ENCODE measurements at places on chromosomes 5 and 9. TPM values are rescaled to one million over a fixed set of nuclear protein-coding genes. Genes with fewer than 3 reads are reported as not detected.

The CDX1 gene
- 0.36 TPM for total RNA-seq

The FAM81B gene
- not detected for total RNA-seq

GRCh38 chr5:139453683-139454567 lies 8.6 kb downstream of the ECSCR start:
- peak; percentile 44 for DNase-seq

DNA sequence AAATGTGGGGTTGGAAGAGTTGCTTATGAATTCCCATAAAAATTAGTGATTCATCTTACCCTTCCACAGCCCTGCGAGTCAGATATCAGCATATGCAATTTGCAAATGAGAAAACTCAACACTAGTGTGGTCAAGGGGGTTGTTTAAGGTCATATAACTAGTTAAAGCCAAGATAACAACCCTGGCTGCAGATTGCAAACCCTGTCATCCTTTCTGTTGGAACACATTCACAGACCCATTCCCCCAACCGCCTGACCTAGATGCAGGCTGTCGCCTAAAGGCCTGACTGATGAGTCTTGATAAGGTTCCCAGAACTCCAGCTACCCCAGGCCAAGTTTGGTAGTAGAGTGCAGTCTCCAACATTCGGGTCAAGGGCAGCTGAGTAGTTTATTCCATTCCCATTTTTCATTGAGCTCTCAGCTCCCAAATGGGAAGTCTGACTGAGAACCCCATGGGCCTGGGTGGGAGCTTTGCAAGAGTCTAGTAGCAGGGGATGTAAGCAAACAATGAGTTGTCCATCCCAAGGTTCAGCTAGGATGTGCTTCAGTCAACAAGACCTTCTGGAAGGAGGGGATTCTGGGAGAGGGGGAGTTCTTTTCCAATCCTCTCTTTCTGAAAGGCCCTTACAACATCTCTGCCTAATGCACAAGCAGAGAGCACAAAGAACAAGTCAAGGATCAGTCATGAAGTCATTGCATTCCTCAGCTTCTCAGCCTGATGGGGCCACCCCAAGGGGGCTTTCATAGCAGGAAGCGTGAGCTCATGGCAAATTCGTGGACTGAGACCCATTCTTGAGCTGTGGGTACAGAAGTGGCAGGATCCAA lies 40.3 kb downstream of the ADAM19 start:
- DNase-seq = no peak

The OR13C4 gene
- total RNA-seq = not detected

The AMBP gene
- total RNA-seq = not detected

- DNase-seq = no peak
Measured at GRCh38 chr5:59137846-59138245, 555.0 kb downstream of the RAB3C start.

GRCh38 chr5:128766406-128766805 lies 198.9 kb upstream of the SLC27A6 start:
- no peak for DNase-seq

- no peak for DNase-seq
Measured at GRCh38 chr5:104702212-104702611, 1139.6 kb upstream of the NUDT12 start.

GRCh38 chr9:27539479-27540441 lies 10.1 kb upstream of the MOB3B start:
- DNase-seq = no peak

DNA sequence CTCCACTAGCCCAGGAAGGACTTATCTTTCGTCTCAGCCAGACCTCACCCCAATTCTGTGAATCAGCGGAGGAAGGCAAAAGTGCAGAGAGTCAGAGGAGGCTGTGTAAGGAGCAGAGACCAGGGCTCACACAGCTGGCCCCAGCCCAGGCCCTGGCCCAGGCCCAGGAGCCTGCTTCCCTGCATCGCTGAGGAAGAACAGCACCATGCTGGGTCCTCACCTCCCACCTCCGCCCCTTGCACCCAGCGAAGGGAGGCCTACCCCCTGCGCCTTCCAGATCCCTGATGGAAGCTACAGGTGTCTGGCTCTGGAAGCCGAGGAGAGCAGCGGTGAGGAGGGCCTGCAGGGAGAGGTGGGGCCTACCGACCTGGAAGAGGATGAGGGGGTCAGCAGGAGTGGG lies 22.3 kb upstream of the SYNPO start:
- DNase-seq = peak; percentile 47

The OXCT1 gene
- total RNA-seq = 36.5 TPM

The HRCT1 gene
- 1.8 TPM for total RNA-seq

GRCh38 chr5:166772770-166773169 lies 1518.7 kb upstream of the WWC1 start:
- no peak for DNase-seq
